Activated T-helper 1 cell treated with anti-CD3 and anti-CD28 coated beads, Interleukin-12 subunit alpha, Interleukin-12 subunit beta, Interleukin-2, Interleukin-4 antibody, amounts not matched to agents 30 ng/mL and 10 ng/mL and 1 ng/mL, durations not matched to agents 14 hours and 24 hours and 36 hours (primary cell): ENCODE measurements at places on chromosomes 16 and 17.
A peak's percentile ranks its signal among the peaks of the same experiment; 100 is the strongest.

DNA sequence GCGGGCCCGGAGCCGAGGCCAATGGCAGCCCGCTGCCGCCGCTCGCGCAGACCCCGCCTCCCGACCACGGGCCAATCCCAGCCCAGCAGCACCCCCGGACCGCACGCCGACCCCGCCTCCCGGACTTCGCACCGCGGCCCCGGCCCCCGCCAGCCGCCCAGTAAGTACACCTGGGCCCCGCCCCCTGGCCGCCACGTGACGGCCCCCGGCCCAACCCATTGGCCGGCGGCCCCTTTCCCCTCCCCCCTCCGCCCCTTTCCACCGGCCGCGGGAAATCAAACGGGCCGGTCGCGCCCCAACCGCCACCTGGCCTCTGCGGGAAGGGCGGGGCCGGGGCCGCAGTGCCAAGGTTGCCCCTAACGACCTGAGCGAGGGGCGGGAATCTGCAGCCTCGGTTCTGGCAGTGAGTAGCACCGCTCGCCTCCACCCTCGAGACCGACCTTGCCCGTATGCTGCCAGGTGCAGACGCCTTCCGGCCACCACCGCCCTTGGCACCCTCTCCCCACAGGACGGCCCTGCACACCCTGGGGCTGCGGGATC is at the start of gene YBX2:
YBX2 (minus strand) TSS at position 26 of the 540 bp plus-strand sequence. CDS start 139 bp downstream, outside the sequence.
- peak; percentile 76 for DNase-seq

DNA sequence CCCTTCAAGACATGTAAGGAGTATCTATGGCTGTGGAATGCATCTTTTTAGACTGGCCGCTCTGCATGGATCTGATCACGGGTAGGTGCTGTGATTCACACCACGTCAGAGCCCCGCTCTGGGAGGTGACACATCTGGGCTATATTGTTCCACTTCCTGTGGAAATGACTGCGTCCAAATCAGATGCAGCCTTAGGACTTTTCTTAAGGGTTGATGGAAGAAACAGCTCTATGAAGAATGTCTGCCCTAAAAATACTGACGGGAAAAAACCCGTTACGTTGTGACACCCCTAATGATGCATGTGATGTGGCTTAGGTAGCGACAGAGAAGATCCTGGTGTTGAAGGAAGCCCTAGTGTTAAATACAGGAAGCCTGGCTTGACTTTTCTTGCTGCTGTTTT is 12.2 kb downstream of the BANP start:
- peak; percentile 47 for DNase-seq

DNA sequence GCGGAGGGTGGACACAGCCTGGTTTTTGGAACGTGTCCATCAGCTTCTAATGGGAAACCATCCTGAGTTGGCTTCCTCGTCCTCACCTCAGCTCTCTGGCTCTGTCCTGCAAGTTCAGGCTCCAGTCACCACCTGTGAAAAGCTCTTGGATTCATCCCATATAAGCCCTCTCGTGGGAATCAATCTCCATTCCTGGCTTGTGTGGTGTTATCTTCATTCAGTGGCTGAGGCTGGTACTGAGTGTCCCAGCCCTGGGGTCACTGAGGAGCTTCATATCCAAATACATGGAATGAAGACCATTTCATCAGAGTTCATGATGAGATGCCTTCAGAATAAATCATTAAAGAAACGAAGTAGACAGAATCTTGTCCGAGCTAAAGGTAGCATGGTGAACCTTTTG is 189.2 kb downstream of the RBFOX1 start:
- no peak for DNase-seq

DNA sequence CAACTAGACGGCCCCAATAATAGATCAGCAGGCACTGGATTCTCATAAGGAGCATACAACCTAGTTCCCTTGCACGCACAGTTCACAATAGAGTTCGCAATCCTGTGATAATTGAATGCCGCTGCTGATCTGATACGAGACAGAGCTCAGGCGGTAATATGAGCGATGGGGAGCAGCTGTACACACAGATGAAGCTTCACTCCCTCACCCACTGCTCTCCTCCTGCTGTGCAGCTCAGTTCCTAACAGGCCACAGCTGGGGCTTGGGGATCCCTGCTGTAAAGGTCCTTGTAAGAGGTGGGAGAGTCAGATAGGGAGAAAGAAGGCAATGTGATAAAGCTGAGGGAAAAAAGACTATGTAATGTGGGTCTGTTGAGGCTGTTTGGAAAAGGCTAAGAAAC is 577.5 kb downstream of the RBFOX1 start:
- DNase-seq, result no peak

DNA sequence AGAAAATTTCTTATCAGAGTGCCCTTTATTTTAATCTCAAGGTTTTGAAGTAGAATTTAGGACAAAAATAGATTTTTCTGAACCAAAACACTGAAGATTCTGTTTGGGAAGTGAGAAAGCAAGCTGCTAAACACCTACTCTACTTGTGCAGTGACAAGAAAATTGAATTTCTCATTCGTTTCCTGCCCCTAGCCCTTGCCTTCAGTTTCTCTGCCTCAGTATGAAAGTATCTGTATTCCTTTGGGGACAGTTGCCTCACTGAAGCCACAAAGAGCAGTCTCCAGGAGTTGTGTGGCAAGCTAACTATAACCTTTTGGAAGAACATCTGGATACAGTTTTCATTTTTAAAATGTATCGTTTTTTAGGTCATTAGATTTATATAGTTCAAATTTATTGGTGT is 19.7 kb downstream of the MOSMO start:
- DNase-seq, result no peak

DNA sequence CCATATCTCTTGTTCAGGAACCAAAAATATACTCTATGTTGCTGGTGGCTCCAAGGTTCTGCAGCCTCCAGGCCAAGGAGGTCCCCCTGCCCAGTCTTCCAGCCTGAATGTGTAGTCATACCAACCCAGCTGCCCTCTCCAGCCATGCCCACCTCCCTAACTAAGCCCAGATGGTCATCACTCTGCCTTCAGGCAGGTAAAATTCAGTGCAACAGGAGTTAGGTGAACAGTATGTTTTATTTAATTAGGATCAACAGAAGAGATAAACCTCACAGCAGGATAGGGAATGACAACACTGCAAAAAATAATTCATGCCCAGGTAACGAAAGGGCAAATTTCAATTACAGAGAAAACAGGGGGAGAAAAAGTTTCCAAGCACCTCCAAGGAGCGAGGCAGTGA is 9.1 kb downstream of the ZNF423 start:
- DNase-seq, result no peak

GRCh38 chr16:6667393-6667792 is 665.3 kb upstream of the RBFOX1 start:
- DNase-seq, result no peak
